ENCODE measurements at places on chromosomes 11 and 22.

DNA sequence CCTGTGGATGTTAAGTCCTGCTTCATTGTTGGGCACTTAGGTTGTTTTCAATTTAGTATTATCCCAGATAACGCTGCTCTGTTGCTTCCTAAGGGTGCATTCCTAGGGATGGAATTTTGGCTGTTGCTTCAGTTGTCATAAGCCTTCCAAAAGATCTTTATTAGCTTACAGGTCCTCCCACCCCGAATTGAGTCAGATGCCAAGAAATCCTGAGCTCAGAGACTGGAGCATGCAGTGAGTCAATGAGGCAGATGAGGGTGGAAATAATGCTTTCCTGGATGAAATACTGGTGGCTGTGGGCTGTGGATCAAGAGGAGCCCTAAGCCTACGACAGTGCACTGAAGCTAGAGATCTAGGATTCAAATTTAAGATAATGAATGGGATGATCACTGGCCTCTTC lies 10.7 kb upstream of the IL18BP start:
- DNase-seq, result no peak

DNA sequence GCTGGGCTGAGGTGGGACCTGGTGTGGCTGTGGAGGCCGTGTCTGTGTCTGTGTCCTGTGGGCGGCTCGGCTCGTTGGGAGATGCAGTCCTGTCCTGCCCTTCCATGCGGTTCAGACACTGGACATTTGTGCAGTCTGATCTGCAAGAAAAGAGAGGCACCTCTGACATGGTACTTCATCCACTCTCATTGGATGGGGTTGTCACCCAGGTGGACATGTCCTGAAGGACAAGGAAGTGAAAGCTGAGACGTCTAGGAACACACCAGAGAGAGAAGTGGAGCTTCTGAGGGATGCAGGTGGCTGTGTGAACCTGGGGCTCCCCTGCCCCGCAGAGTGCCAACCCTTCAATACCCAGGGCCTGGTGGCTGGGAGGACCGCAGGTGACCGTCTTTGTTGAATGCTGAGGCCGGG lies 18.4 kb downstream of the TBX1 start:
- no peak for DNase-seq

- no peak for DNase-seq
These were observed 993.3 kb downstream of the BRD1 start for GRCh38 chr22:48834404-48834803.

DNA sequence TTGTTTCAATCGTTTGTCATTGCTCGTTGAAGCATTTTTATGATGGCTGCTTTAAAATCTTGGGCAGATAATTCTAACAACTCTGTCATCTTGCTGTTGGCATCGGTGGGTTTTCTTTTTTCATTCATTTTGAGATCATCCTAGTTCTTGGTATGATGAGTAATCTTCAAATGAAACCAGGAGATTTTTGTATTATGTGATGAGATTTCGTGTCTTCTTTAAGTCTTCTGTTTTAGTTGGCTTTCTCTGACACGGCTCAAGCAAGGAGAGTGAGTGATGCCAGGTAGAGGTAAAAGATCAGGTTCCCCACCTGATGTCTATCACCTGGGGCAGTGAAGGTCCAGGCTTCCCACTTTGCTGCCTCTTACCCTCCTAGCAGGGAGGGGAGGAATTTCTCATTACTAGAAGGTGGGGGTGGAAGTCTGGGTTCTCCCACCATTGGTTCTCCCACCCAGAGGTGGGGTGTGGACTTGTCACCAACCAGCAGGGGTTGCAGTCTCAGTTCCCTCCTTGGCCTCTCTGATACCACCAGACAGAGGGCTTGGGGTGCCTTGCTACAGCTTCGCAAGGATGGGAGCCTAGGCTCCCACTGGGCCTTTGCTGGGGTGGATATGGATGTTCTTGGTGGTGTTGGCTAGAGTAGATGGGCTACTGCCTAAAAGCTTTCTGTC lies 12.9 kb downstream of the CDC45 start:
- DNase-seq, result no peak

- no peak for DNase-seq
These were observed 515.1 kb downstream of the CNTN5 start for GRCh38 chr11:99535819-99536218.

GRCh38 chr11:1481861-1482441 lies 4.6 kb downstream of the MOB2 start:
- no peak for DNase-seq

DNA sequence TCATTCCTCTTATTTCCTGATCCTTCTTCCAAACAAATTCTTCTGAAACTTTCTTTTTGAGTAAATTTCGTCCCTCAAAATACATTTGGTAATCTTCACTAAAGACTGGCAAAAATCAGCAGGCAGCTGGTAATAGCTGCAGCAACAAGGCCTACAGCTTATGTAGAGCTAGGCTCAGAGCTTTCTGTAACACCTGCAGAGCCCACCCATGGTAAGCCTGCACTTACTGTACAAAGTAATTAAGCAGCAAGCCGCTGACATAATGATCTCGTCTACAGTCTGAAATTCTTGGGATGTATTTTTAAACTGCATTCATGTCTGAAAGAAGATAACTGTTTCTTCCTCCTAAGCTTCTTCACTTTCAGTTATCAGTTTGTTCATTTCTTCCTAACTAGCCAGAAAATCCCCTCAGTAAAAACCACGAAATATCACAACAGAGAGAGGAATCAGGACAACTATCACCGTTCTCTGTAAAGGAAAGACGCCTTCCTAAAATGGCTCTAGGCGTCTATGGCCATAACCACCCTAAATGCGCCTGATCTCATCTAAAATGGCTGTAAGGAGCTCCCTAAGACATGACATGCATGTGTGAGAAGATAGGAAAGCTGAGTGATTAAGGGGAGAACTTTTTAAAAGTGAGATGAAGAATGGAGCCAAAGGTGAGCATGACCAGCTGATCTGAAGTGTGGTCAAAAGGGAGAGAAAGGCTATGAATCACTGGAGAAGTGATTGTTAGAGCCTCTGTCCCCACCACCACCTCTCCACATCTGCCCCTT lies 56.2 kb downstream of the DENND5A start:
- DNase-seq, result no peak

GRCh38 chr11:67675058-67675747 lies 780 bp upstream of the ALDH3B2 start:
- no peak for DNase-seq

DNA sequence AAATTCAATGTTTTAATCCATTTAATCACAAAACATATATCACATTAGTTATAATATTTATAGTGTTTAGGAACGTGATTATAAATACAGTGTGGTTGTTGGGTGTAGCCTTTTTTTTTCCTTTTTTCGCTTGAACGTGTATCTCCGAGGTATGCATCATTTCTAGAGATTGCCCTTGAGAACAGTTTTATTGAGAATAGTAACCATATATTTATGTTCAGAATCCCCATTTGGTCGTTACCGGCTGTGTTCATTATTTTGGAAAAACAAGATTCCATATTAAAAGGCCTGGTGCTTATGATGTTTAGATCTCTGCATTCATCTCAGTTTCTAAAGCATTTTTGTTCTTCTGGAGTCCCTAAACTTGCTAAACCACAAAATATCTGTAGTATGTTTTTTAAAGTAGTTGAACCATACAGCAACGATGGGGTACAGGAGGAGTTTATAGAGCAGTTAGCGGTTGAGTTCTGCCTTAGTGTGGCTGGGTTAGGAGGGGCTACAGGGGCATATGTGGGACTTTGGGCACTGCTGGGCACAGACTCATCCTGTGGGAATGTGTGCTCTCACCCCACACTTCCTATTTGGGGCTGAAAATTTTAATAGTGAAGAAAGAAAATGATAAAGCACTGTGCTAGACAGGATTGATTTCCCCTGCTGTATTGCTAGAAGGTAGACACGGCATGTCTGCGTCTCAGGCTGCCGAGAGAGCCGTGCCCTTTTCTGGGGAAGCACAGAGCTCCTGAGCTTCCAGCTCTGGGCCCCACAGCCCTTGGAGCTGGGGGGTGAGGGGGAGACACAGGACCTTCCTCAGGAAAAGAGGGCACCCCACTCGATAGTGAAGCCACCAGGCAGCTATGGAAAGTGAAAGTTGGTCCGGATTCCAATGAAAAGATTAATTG lies 81.5 kb upstream of the PPARA start:
- DNase-seq, result no peak

DNA sequence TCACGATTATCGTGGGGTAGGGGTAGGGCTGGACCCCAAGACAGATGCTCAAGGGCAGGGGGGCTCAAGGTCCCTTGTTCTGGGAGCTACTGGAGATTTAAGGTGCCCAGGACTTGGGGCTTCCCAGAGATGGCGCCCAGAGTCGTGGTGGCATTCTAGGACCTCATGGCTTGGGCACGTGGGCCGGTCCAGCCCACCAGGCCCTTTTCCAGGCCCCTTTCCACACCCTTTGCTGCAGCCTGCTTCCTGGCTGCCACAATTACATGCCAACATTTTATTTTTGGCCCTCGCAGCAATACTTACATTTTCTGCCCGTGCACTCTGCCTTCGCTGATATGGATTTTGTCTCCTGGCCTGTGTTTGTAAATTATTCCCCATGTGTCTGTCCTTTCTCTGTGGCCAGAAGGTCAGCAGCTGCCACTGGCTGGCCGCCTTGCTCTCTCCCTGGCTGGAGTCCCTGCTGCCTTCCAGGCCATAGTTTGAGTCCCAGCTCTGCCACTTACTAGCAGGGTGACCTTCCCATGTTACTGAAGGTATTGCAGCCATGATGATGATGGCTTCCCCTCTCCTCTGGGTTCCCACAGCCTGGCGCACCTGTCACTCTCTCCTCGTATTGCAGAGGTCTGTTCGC lies 11.2 kb downstream of the MB start:
- no peak for DNase-seq

- no peak for DNase-seq
These were observed 50.6 kb downstream of the ELFN2 start for GRCh38 chr22:37376643-37377042.

GRCh38 chr11:64934682-64935358 lies 873 bp downstream of the GPHA2 start:
- no peak for DNase-seq
